ENCODE measurements at places on chromosomes 13 and 19. TPM values are rescaled to one million over a fixed set of nuclear protein-coding genes. Genes with fewer than 3 reads are reported as not detected.

DNA sequence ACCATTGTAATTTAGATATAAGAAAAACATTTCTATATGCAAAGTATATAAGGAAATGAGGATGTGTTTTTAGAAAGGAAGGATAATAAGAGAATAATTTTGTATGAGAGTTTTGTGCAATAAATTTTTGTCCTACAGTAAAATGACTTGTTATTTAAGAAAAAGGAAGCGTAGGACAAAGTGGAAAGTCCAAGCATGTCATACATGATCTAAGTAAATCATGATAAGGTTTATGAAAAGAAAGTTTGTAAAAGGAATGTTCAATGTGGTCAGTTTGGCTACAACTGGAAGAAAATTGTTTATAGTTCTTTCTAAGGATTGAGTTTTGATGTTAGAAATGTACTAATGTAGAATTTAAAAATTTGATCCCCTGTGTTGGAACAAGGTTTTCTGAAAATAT, 222.3 kb downstream of the KATNAL1 start:
- DNase-seq, result no peak

DNA sequence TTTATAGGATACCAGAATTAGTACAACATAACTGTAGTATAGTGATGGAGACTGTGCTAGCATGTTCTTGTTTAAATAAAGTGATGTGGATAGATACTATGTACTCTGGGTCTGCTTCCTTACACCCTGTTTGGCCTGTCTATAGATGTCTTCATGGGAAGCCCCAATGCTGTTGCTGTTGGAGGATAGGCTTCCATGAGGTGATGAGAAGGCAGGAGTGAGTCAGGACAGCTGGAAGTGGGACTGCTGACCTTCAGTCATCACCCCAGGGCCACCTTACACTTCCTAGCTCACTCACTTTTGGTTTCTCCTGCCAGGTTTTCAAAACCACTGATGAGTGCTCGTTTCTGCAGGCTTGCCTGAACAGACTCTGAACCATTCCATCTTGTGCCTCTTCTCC, 4.2 kb downstream of the KCTD4 start:
- no peak for DNase-seq

DNA sequence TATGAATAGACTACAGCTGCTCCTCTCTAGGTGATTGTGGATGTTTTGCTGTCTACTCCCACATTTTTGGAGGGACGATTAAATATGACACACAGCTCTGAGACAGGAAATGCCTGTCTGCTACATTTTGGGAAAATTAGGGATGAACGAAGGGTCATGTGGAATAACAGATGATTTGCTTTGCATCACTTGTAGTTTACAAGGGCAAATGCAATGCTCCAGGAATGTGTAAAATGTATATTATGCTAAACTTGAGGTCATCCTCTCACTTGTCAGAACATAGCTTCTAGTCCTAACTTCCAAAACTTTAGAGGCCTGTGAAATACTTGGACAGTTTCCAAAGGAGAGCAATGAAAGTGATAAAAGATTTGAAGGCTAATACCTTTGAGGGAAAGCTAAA, 284.2 kb upstream of the DACH1 start:
- DNase-seq, result no peak

GRCh38 chr13:97493456-97493855, 59.5 kb downstream of the RAP2A start:
- no peak for DNase-seq

DNA sequence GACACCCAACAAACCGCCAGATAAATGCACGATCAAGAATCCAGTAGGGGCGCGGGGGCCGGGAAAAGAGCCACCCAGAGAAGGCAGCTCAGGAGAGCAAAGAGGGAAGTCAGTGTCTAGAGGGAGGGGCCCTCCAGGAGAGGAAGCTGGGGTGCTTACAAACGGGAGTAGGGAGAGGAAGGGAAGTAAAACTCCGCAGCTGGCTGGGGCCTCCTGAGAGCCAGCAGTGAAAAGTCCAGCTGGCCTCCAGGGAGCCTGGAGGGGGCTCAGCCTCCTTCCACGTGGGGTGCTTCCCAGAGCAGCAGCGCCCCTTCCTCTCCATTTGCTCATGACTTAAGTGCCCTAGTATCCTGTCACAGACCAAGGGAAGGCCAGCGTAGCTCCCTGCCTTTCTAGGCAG, 51.8 kb downstream of the TMED1 start:
- no peak for DNase-seq

DNA sequence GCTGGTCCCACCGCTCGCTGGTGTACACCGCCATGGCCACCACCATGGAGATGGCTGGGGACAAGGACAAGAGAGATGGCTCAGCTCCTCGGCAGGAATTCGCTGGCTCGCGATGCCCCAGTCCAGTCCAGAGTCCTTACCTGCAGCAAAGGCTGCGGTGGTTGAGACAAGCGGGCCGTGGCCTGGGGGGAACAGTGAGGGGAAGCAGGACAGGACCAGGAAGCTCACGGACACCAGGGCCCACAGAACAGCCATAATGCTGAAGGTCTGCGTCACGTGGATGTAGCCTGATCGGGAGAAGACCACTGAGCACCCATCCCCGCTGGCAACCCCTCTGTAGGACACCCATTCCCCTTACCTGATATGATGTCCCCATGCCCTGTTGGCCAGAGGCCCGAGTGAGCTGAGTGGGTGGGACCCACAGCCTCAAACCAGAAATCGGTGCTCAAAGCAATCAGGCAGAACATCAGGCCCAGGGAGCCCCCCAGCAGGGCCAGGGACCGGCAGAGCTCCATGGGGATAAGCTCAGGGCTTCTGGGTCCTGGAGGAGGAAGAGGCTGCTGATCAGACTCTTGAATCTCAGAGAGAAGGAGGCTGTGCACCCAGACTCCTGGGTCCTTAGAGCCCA, 319 bp downstream of the NKG7 start:
- DNase-seq, result no peak

GAS6 gene
- total RNA-seq, result 5.3 TPM

DNA sequence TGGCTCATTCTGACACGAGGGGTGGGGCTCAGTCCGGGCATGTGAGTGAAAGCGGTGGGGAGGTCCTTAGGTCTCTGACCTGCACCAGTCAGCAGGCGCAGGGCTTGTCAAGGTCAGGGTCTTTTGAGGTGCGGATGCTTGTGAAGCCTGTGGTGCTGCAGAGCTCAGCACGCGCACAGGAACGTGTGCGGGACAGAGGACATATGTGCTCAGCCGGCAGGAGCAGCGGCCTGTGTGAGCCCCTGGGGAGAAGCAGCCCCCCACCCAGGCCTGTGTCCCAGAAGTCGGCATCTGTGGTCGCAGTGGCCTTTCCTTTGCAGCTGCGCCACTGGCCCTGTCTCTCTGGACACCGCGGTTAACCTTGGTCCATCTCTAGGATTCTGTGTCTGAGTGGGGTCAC, 30.9 kb downstream of the ATP4B start:
- no peak for DNase-seq

DNA sequence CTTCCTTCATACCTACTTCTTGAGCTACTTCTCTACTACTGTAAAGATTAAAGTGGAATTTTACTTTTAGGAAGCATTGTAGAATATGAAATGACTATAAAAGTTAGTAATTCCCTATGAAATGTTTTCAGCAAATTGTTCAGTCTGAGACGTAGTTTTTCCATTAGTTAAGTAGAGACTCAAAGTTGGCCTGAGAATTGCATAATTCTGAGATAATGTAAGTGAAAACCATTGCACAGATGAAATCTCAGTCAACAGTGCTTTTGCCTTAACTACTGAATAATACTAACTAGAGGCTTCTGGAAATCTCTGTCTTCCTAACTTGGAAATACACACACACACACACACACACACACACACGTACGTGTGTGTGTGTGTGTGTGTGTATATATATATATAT, 125.9 kb downstream of the FGF14 start:
- DNase-seq, result no peak

DNA sequence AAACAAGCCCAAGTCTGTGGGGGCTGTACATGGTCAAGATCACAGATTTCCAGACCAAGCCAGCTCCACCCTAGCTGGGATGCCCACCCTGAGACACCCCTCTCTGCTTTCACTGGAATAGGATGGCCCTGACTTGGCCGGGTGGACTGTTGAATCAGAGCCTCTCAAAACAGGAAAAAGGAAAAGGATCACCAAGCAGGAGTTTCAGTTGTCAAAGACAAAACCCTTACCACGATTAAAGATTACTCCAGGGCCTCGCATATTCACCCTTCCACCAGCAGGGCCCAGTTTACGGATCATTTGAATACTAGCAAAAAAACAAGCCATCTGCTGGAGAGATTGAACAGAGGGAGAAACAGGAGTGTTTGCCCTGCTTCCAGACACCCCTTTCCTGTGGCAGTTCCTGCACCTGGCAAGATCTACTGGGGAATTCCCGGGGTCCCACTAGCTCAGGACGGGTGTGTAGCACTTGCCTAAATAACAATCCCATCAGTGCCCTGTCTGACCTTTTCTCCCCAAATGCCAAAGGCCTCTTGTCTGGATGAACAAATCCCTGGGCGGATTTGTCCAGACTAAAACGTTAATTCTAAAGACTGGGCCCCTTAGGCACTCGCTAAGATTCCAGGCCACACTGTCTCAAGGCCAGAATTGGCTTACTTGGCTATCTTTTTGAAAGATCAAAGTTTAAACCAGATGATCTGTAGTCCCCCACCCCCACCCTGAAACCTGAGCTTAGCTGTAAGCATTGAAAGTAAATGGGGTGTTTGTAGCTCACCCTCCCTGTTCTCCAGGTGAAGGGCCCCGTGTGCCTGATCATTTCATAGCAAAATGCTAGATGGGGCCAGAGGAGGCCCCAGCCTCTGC, 38.4 kb downstream of the ACTN4 start:
- no peak for DNase-seq

GRCh38 chr19:35896643-35897040, 3.7 kb downstream of the NFKBID start:
- DNase-seq, result no peak

ZNF700 gene
- total RNA-seq, result 18.7 TPM

- no peak for DNase-seq
Observed at GRCh38 chr19:36244066-36244465, 29.2 kb downstream of the ZNF146 start.

- no peak for DNase-seq
Observed at GRCh38 chr13:23805821-23806220, 83.4 kb downstream of the MIPEP start.

DNA sequence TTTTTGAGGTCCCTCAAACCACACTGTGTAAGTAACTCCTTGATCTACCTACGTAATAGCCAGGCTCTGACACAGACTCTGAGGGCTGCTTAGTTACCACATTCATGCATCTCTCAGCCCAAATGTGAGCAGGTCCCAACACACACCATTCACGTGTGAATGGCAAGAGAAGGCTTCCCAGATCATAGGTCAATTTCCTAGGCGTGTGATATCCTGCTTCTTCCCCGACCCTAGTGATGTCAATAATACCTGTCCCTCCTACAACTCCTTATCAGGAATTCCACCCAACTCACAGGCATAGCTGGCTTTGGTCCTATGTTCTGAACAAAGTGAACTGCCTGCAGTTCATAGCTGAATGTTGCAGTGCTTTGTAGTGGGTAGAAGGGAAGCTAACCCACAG, 334.5 kb downstream of the RFC3 start:
- DNase-seq, result no peak

DNA sequence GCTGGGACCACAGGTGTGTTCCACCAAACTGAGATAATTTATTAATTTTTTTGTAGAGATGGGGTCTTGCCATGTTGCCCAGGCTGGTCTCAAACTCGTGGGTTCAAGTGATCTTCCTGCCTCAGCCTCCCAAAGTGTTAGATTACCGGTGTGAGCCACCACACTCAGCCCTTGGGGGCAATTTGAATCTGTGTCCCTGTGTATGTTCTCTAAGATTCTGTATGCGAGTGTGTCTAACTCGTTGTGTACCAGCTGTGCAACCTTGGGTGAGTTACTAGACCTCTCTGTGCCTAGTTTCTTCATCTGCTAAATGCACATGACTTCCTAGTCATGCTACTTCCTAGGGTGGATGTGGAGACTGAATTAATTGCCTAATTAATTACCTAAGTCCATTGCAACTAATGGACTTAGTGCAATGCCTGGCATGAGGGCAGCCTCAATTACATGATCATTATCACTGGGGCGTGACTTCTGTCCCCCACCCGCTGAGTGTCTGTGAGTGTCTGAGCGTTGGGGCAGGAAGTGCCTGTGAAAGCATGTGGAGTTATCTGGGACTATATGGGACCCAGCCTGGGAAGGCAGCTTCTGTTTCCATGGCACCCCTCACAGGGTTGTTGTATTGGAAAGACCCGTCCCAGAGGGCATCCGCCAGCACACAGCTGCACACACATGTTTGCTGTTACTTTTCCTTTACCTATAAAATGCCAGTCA, 1.8 kb upstream of the NCCRP1 start:
- no peak for DNase-seq

DNA sequence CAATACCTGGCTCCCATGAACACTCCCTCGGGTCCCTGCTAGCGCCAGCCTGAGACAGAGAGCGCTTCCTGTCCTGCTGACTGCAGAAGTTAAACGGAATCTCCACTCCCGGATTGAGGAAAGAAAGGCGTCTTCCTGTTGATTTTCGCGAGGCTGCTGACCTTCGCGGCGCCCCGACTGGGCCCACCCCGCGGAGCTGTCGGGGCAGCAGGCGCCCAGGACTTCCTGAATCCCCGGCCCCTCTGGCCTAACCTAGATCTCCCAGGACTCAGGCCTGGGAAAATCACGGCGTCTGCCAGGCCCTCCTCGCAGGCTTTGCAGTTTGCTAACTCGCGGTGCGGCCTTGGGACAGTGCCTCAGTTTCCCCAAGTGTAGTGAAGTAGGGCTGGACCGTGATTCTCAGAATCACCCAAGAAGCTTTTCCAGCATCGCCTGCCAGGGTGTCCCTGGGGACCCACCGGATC, 108.8 kb downstream of the KCTD15 start:
- no peak for DNase-seq

GRCh38 chr19:48975947-48976847, 11.1 kb downstream of the FTL start:
- DNase-seq, result peak; percentile 51

ZNF790 gene
- total RNA-seq, result 2.6 TPM

ZNF709 gene
- total RNA-seq, result 7.9 TPM

DNA sequence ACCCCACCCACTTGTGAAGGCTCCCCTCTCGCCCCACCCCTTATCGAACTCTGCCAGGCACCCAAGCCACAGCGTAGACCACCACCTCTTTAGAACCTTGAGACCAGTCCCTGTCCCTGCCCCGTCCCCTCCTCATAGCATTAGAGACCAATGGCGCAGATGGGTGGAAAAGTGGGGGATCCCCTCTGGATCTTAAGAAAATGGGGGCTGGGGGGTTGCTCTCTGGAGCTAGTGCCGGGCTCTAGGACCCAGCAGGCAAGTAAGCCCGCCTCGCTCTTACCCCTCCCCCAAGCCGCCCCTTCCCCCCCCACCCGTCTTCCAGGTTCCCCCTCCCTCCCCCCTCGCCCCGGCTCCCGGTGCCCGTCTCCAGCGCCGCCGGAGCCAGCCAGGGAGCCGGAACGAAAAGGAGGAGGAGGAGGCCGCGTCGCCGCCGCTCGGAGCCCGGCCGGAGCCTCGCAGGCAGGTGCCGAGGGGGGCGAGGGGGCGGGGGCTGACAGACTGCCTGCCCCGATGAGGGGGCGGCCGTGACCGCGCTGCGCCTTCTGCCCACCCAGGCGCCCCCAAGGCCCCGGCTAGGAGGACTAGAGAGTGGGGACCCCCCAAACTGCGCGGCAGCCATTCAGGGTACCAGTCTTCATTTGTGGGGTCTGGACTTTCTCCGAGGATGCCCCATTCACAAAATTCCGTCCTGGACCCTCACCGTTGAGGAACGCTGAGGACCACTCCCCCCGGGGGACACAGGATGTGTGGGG, at the start of gene SPRED3:
SPRED3 (plus strand) TSS at position 349 of the 752 bp plus-strand sequence. CDS start 1,606 bp downstream, outside the sequence.
- DNase-seq, result no peak

GRCh38 chr13:74084375-74084935, 49.7 kb downstream of the KLF12 start:
- DNase-seq, result no peak

- DNase-seq, result no peak
Observed at GRCh38 chr13:27038323-27038722, 133.3 kb downstream of the USP12 start.

- DNase-seq, result no peak
Observed at GRCh38 chr13:38900188-38900587, 90.4 kb downstream of the STOML3 start.
